Right renal cortex interstitium (tissue), 3 donors: ENCODE measurements at places on chromosomes 11 and 22. TPM values are rescaled to one million over a fixed set of nuclear protein-coding genes. Genes with fewer than 3 reads are reported as not detected.

GRCh38 chr22:42433754-42434682, 1.8 kb upstream of the NFAM1 start:
- DNase-seq: no peak

GRCh38 chr22:29093501-29094300, 20.9 kb downstream of the KREMEN1 start:
- DNase-seq: no peak

- DNase-seq: no peak
Observed at GRCh38 chr22:37133304-37134018, 16.3 kb downstream of the IL2RB start.

Gene PSMC3
- polyA plus RNA-seq: 175 TPM

DNA sequence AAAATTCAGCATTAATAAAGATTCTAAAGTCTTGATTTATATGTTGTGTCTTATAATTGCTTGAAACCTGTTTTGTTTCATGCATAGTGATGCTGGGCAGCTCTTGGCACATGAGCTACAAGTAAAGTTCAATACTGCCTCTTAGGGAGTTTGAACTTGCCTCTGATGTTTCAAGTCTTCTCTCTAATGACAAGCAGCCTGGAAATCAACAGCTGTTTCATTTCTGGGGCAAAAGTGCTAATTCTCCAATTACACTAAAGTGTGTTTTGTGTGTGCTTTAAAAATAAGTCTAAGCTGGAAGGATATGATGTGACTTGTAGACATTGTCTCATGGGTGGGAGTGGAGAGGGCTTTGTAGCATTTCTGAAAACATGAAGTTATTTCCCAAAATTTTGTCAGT, 23.7 kb upstream of the SESN3 start:
- DNase-seq: no peak

Gene WEE1
- polyA plus RNA-seq: 89.4 TPM

DNA sequence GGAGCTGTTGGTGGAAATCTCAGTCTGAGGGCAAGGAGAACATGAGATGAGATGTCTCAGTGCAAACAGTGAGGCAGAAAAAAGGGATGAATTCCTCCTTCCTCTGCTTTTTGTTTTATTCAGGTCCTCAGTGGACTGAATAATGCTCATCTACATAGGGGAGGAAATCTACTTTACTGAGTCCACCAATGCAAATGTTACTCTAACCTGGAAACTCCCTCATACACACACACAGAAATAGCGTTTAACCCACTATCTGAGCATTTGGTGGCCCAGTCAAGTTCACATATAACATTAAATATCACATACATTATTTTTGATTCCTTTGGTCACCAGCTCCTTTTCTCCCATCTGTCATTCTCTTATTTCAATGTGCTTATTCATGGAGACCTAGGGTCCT, 418.8 kb downstream of the TMEM135 start:
- DNase-seq: no peak

GRCh38 chr22:43985532-43985931, 30.3 kb downstream of the SAMM50 start:
- no peak for DNase-seq

Gene SORL1
- 36.9 TPM for polyA plus RNA-seq

DNA sequence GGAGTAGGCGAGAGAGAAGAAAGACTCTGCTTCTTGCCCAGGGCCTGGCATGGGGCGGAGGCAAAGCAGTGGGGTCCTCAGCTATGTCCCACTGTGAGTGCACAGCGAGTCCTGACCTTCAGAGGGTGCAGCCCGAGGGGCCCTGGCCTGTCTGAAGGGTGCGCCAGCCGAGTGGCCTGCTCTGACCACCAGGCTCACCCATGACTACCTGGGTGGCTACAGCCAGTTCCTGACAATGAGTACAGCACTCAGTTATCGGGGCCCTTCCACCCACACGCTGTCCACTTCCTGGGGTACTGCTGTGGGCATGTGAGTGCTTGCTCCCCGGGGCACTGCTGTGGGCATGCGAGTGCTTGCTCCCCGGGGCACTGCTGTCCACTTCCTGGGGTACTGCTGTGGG, 74.1 kb upstream of the B3GAT1 start:
- DNase-seq: no peak

DNA sequence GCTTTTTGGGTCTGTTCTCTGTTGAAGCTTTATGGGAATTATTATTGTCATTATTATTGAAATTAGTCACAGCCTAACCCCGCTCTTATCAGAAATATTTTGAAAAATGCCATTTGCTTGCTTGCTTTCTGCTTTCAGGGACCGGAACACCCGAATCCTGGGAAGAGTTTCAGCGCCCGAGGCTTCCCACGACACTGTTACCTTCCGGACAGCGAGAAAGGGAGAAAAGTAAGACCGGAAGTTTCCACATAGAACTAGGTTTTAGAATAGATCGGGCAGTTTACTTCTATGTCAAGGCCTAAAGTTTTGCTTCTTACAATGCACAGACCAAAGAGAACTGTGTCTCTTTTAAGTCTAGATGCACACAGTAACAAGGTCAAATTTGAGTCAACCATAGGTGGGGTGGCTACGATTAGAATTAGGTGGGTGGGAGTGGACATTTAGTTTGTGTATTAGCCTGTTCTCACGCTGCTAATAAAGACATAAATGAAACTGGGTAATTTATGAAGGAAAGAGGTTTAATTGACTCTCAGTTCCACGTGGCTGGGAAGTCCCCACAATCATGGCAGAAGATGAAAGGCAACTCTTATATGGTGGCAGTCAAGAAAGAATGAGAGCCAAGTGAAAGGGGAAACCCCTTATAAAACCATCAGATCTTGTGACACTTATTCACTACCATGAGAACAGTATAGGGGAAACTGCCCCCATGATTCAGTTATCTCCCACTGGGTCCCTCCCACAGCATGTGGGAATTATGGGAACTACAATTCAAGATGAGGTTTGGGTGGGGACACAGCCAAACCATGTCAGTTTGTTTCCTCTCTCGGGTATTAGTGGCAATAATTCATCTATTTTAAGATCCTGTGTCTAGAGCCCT, 12.9 kb downstream of the MPEG1 start:
- DNase-seq: no peak

DNA sequence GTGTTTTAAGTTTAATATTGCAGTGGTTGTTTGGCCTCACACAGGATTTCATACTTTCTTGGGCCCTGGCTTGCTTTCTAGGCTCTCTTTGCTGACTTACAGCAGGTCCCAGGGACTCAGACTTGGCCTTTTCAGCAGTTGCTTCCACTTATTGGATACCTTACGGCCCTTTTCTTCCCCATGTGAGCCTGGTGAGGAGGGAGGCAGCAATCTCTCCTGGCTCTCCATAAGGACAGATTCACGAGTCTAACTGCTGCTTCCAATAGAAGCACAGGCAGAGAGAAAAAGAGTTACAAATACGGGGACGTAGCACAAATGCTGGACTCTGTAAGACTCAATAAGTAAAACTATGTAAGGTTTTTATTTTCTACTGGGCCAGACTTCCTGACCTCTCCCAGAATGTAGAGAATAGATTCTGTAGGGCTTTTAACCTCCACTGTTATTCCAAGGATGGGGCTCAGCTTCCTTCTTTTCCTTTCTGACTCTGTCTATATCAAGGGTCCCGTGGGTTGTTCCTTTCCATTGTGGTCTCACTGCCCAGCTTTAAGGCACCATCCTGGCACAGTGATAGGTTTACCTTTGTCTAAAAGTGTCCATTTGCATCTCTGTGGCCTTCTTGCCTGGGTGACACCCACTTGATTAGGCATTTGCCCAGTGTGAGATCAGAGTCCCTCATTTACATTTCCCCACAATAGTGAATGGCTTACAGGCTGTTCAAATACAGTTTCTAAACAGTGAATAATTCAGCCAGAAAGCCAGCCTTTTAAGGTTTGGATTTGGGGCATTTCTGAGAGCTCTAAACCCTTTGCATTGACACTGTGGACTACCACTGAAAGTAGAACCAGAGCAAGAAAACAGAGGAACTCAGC, 92.8 kb downstream of the RASSF10 start:
- no peak for DNase-seq

Gene VSIG10L2
- polyA plus RNA-seq: not detected

Gene NPAS4
- 0.11 TPM for polyA plus RNA-seq

- no peak for DNase-seq
Observed at GRCh38 chr11:95065336-95065735, 1.4 kb upstream of the SRSF8 start.

GRCh38 chr11:73980001-73980961, 2.4 kb downstream of the UCP2 start:
- no peak for DNase-seq

DNA sequence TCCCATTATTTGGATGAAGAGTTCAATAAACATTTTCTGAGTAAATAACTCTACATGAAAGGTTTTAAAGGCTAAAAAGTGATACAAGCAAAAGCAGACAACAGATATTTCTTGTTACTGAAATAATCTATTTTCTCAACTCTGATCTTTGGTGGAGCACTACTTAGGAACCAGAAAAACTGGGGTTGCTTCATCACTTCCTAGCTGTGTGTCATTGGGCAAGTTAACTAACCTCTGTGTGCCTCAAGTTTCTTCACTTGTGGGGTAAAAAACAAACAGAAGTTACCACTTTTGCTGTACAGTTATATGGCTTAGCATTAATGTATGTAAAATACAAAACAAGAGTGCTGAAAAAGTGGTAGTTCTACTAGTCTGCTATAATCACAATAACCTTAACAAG, 5.6 kb downstream of the MAPK1 start:
- no peak for DNase-seq

DNA sequence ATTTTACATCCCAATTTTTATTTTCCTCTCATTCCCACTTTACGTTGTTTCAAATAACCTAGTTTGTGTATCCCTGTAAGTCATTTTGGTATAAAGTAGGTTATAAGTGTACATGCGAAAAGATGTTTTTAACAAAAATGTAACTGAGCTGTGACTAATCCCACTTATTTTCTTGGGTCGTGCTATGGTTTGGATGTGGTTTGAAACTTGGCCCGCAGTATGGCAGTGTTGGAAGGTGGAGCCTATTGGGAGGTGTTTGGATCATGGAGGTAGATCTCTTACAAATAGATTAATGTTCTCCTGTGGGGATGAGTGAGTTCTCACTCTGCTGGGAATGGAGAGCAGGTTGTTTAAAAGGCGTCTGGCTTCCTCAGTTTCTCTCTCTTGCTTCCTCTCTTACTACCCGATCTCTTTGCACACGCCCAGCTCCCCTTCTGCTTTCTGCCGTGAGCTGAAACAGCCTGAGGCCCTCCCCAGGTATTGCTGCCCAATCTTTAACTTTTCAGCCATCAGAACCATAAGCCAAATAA, 7.2 kb downstream of the RPL27A start:
- no peak for DNase-seq

Gene PRMT3
- 17.6 TPM for polyA plus RNA-seq

DNA sequence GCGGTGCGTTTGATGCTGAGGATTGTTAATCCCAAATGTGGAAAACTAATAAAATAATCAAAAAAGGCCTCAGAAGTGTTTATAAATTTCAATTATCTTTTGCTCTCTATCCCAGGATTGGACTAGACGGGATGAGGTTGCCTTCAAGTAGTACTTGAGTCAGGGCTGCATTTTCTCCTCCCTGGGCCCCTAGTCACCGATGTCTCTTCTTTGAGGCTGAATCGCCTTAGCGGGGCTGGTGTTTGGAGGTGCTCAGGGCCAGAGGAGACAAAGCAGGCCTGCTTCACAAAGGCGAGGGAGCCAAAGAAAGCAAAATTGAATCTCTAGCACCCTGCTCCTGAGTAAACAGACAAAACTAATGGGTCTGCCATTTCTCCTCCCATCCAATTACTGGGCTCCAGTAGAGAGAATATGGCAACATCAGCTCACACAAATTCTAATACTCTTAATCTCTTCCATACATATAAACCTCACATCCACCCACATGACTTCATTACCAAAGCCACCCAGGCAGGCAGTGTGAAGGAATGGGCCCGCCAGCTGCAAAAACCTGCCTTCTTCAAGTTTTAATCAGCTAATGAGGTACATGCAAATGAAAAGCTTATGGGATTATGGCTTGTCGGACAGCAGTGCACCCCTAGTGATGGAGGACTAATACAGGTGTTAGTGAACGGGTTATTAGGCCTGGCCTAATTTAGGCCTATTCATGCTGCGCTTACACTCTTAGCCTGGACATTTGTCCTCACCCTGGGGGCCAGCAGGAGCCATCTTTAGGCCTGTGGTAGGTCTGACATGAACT, 52.7 kb upstream of the HTATIP2 start:
- DNase-seq: no peak

Gene BLID
- polyA plus RNA-seq: not detected

Gene MS4A6A
- polyA plus RNA-seq: 21.0 TPM

Gene SMIM35
- 0.15 TPM for polyA plus RNA-seq

Gene IMMP1L
- polyA plus RNA-seq: 51.8 TPM

Gene PATE2
- polyA plus RNA-seq: not detected

DNA sequence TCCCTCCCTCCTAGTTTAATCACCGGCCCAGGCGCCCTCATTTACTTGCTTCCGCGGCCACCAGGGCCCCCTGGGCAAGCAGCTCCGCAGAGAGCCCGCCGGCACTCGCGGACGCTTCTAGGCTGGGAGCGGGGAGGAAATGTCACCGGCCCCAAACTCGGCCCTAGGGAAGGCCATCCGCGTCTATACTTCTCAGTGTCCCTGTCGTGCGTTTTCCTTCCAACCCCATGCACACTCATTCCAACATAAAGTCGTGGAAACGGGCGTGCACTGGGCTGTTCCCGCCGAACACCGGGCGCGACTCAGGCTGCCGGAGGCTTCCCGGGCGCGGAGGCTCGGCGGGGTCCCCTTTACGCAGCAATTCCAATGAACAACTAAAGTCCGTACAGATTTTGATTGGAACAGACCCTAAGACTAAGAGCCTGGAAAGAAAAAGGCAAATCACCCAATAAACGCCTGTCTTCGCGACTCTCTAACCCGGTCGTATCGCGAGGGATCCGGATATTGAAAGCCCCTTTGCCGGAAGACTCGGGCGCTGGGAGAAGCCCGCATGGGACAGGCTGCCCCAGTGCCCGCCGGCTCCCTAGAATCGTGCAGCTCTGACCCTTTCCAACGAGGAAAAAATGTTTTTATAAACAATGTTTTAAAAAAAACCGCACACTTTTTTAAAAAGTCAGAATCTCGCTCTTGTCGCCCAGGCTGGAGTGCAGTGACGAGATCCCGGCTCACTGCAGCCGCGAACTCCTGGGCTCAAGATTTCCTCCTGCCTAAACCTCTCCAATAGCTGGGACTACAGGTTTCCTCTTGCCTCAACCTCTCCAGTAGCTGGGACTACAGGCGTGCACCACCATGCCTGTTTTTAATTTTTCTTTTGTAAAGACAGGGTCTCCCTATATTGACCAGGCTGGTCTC, 1.3 kb upstream of the BARX2 start:
- no peak for DNase-seq

DNA sequence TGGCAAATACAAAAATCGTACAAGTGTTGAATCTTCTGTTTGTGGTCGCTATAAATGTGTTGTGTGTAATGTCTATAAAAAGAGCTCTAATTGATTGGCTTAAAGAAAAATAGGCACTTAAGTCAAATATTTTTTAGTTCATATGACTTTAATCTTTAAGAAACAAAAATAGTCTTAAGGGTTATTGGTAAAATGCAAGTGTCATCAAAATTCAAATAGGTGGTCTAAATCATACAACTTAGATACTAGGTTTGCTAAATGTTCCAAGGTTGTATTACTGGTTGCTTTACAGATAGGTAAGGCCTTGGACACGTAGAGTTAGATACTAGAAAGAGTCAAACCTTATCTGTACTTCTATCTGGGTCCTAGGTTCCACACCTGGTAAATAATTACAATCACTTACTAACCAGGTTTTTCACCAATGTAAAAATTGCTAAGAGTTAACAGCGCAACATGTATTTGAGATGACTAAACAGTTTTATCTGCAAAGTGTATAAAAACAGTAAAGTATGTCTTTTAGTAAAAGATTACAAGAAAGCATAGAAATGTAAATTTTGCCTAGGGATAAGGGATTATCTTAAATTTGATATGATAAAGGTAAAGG, 91.1 kb upstream of the GNAZ start:
- DNase-seq: no peak

- DNase-seq: no peak
Observed at GRCh38 chr11:78251083-78251775, 62.5 kb downstream of the USP35 start.

GRCh38 chr11:96185220-96185768, 157.7 kb downstream of the MAML2 start:
- DNase-seq: no peak
